ENCODE measurements at places on chromosomes 12 and 14.

GRCh38 chr12:50242751-50243191 is 40.5 kb downstream of the LIMA1 start:
- no peak for DNase-seq

DNA sequence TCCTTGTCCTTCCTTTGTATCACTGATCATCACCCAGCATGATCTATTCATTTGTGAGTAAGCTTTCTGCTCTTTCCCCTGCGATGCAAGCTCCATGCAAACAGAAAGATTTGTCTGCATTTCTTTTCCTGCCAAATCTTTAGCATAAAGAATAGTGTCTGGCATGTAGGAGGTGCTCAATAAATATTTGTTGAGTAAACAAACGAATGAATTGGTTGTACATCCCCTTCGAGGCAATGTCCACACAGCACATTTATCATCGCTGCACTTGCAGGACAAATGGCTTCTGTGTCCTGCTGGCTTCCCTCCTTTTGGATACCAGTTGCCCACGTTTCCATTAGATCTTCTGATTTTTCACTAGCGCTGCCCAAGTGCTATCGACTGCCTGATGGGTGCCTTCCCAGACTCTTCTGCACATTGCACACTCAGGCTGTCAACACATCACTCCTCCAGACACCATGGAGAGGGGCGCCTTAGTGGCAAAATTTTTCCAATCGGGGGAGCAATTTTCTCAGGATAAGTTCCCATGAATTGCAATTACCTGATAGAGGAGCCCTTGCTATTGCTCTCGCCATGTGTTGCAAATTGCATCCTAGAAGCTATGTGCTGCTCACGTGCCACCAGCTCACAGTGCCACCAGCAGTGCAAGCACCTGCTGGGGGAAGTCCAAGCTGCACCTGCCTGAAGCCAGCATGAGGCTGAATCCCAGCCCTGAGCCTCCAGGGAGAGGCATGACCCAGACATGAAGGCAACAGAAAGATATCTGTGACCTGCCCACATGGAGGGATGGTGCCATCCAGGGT is 206.6 kb downstream of the KIF26A start:
- DNase-seq, result no peak

DNA sequence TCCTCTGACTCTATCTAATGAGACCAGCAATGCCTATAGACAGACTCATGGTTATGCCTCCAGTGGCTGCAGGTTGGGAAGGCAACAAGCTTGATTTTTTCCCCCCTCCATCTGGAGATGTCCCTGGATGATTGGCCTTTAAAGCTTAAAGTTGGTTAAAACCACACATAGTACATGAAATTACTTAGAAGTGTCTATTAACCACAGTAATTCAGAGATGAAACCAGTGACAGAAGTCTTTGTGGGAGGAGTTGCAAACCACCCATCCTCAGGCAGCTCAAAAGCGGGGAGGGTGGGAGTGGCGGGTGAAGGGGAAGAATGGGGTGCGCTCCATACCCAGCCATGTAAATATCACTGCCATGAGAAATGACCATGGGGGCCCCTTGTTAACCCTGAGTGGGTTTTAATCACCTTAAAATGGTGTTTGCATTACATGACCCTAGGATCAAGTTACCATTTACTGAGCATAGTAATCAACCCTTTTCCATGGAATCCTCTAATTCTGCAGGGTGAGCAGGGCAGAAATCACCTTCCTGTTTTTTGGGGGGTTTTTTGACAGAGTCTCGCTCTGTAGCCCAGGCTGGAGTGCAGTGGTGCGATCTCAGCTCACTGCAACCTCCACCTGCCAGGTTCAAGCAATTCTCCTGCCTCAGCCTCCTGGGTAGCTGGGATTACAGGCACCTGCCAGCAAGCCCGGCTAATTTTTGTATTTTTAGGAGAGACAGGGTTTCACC is 133.5 kb downstream of the FOXN3 start:
- no peak for DNase-seq

DNA sequence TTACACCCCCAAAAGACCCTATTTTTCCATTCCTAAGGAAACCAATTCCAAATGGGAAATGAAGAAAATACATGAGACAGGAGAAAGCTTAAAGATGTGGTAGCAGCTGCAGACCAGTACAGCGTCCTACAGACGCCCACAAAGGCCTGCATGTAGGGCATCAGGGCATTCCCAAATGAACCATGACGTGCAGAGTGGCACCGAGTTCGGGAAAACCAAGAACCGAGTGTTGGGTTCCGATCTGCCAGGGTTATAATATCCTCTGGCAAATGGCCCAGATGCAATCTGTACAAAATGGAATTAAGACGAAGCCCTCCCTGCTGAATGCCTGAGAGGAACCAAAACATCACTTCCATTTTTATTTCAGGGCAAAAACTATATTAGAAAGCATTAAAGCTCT is 34.4 kb upstream of the SELPLG start:
- DNase-seq, result no peak

DNA sequence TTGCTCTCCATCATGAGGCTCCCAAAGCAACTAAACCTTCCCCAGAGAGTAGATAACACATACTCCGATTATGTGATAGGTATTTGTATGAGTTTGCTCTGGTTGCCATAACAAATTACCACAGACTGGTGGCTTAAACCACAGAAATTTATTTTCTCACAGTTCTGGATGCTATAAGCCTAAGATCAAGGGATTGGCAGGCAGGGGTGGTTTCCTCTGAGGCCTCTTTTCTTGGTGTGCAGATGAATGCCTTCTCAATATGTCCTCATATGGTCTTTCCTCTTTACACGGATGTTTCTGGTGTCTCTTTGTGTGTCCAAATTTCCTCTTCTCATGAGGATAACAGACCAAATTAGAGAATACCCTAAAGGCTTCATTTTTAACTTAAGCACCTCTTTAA is 285.8 kb upstream of the GRIP1 start:
- peak; percentile 1 for DNase-seq

GRCh38 chr12:26691234-26691970 is 141.6 kb downstream of the ITPR2 start:
- DNase-seq, result no peak

- no peak for DNase-seq
These were observed 270.4 kb upstream of the RTL1 start for GRCh38 chr14:101173698-101174521.

GRCh38 chr12:51590347-51591015 is 552 bp upstream of the SCN8A start:
- DNase-seq, result peak; percentile 44

DNA sequence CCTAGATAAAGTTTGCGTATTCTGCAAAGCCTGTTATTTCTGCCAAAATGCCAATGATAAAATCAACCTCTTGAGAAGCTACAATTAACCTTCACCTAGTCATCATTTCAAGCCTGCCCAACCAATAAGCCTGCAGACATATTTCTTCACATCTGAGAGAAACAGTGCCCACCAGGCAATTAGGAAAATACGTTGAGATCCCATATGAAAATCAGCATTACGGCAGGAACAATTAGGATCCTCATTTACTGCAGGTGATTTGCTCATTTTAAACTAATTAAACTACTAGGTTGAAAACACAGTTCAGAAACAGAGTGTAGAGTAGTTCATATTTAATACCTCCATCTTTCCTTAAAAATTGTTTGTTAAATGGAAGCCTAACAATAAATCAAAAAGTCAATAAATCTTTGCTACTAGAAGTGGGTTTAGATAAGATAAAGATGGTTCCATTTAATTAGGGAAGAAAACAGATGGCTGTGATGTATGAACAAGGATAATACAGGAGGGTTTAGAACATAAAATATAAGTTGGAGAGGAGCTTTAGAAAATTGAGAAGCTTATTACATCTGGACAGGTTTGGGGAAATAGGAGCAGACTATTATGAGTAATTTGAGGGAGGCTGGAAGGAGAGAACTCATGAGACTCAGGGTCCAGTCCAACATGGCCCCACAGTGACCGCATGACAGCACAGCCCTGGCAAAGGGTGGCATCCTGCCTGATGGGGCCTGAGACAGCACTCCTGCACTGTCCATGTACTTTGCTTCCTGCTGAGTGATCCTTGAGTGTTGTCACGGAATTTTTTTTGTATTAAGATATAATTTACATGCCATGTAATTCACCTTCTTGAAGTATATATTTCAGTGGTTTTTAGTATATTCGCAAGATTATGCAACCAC is 26.9 kb upstream of the PYGL start:
- no peak for DNase-seq

- no peak for DNase-seq
These were observed 11.0 kb upstream of the PLEKHG3 start for GRCh38 chr14:64692986-64693809.

DNA sequence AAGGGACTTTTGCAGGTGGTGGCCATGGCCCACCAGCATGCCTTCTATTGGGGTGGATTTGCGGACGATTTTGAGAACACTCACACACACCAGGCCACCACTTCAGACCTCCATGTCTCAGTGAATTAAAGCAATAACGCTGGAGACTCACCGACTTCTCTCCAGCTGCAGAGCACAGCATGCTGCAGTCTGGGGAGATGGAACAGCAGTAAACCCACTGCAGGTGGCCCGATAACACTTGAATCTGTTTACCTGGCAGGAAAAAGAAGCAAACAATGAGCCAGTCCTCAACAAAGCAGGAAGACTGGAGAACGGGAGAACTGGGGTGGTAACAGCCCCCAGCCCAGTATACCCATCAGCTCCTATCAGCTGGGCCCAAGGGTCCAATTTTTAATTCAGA is 21.6 kb downstream of the RFC5 start:
- no peak for DNase-seq

GRCh38 chr14:81450100-81450531 is 50.0 kb upstream of the STON2 start:
- no peak for DNase-seq

DNA sequence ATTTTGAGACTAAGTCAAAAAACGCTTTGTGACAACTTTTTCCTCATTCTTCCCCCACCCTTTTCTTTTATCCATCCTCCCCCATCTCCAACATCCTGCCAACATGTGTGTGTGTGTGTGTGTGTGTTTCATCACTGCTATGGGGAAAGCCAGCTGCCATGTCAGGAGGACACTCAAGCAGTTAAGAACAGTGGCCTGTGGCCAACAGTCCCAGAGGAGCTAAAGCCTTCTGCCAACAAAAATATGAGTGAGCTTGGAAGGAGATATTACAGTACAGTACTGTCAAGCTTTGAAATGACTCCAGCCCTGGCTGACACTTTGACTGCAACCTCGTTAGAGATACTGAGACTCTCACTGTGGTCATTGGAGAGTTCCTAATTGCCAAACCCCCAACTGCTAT is 5.0 kb upstream of the CSRP2 start:
- no peak for DNase-seq

GRCh38 chr14:90578283-90578985 is 181.6 kb downstream of the CALM1 start:
- DNase-seq, result no peak

- DNase-seq, result no peak
These were observed 132.4 kb downstream of the TPH2 start for GRCh38 chr12:72071030-72071429.

- peak; percentile 94 for DNase-seq
These were observed at the start of gene CFAP251 for GRCh38 chr12:121917950-121918678. CFAP251 (plus strand) TSS chr12:121918592; CDS start chr12:121921306, 2,714 bp downstream.

DNA sequence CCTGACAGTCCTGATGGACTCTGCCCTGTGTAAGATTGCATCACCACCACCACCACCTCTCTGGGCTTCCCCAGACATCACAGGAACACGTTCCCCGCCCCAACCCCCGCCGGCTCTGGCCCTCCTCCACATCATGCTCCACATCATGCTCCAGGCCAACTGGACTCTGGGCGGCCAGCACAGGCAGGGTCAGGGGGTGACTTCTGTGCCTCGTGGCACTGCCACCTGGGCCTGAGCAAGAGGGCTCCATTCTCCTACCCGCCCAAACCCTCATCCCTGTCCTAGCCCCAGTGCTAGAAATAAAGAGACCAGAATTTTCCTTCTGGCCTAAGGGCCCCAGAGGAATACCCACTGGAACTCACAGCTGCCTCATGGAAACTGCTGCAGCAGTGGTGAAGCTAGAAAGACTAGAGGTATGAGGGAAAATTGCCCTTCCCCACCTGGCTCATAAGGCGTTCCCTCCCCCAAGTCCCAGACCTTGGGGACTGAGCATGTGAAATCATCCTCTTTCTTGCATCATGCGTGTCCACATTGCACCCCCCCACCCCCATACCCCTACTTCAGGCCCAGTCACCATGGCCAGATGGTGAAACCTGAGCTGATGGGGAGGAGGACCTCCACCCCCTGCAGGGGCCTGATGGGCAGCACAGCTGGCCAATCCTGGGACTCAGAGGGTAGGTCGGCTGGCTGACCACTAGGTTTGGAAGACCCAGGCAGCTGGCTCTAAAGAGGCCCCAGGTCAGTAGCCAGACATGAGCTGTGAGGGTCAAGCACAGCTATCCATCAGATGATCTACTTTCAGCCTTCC is at the start of gene INHBE:
INHBE (plus strand) TSS at position 742 of the 808 bp plus-strand sequence. CDS start 230 bp downstream, outside the sequence.
- no peak for DNase-seq

- DNase-seq, result peak; percentile 55
These were observed 27.3 kb upstream of the CHPT1 start for GRCh38 chr12:101670007-101670671.

- DNase-seq, result no peak
These were observed 134.5 kb upstream of the GARIN6 start for GRCh38 chr12:99513066-99513465.

GRCh38 chr12:2356601-2357125 is 303.9 kb downstream of the CACNA1C start:
- no peak for DNase-seq

DNA sequence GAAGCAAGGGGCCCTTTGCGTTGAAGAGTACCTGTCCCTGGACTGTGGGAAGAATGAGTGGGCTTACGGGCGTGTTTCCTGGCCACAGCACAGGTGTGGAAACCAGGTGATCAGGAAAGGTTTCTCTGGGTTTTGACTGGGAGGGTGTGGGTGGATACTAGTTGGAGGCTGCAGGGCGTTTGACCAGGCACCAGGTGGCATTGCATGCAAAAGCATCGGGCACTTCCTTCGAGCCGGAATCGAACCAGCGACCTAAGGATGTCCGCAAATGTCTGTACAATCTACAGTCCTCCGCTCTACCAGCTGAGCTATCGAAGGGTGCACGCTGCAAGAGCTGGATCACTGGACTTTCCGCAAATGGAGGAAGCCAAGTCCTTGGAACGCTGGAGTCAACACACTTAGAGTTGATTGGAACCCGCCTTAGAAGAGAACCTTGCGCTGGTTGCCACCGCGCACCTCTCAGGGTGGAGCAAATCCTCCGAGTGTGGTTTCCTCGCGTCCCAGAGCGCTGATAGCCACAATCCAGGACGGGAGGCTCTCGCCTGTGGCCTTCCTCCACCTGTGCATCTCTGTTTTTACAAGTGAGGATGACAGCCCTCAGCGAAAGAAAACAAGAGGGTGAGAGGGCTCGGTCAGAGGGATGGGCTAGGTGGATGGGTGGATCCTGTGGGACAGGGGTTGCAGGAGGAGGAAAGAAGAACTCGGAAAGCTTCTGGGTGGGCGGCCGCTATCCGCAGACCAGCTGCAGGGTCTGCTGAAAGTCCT is 21.2 kb upstream of the RNASE4 start:
- DNase-seq, result peak; percentile 75

All from CD4-positive, alpha-beta T cell (primary cell).